Fibroblast of skin of left quadriceps (primary cell): ENCODE measurements at places on chromosomes 13 and 19.
A peak's percentile ranks its signal among the peaks of the same experiment; 100 is the strongest.

GRCh38 chr13:68588623-68589022 is 1358.5 kb upstream of the PCDH9 start:
- DNase-seq = no peak

- DNase-seq = no peak
These were observed 8.3 kb downstream of the PGLYRP1 start for GRCh38 chr19:46014534-46014933.

DNA sequence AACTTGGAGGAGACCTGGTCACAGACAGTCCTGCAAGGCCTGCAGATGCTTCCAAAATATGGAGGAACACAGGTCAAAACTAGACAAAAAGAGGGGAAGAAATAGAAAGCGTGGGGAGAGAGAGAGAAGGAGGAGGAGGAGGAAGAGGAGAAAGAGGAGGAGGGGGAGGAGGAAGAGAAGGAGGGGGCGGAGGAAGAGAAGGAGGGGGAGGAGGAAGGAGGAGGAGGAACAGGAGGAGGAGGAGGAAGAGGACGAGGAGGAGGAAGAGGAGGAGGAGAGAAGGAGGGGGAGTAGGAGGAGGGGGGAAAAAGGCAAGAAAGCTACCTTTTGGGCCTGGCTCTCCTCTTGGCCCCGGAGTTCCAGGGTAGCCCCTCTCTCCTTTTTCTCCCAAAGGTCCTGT is 105.8 kb downstream of the COL4A1 start:
- DNase-seq = no peak

- no peak for DNase-seq
These were observed 2.4 kb upstream of the POU2F2 start for GRCh38 chr19:42134535-42135070.

GRCh38 chr19:19526581-19527370 is 1.9 kb upstream of the YJEFN3 start:
- no peak for DNase-seq

DNA sequence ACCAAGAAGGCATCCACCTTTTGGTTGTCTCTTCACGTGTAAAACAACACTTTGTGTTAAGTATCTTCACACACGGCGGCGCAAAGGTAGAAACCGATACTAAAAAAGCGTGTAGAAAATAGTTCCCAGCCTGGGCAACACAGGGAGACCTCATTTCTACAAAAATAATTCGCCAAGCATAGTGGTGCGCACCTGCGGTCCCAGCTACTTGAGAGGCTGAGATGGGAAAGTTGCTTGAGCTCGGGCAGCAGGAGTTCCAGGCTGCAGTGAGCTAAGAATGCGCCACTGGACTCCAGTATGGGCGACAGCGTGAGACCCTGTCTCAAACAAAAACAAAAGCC is 573 bp upstream of the ERCC5 start:
- DNase-seq = no peak

DNA sequence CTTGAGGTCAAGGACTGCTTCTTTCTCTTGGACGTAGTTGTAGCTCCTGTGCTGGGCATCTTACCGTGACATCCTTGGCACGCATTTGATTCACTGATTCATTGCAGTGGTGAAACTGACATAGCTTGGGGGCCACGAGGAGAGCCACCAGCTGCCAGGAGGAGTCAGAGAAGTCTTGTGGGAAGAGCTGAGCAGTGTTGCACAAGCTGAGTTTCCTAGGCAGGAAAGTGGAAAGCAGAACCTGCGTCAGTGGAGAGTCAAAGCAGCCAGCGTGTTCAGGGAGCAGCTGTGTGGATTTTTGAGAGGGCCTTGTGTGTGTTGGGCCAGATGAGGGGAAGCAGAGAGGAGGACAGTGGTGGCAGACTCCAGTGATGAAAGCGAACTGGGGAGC is 5.3 kb upstream of the GPR183 start:
- DNase-seq = peak; percentile 64

DNA sequence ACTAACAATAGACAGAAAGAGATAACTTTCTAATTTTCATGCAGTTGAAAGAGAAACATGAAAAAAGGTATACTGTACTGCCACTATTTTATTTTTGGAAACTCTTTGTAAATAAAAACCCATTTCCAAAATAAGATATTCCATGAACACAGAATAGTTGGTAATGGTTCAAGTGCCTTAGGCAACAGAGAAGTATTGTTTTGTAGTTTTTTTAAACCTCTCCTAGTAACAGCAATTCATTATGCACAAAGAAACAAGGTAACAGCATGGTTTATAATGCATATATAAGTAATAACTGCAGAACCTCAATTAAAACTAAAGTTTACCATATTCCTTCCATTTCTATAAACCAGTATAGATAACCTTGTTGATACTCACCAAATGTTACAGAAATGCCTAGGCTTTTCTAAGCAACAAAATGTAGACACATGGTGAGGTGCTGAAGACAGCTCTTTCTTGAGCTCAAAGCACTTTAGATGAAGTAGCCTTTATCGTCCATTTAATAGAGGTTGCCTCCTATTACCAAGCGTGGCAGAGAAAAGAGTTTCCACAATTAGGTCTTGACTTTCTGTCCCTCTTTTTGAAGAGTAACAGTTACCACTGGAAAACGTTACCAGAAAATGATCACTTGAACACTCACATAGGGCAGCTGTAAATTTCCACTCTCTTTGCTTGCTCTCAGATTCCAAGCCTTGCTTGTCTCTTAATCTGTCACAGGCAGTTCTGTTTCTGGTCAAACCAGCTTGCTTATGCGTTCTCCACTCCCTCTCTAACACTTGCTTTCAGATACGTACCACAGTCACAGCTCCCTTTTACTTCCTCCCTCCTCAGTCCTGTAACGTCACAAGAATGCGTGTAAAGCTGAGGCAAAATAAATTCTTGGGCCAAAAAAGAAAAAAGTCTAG is 42.9 kb downstream of the CAB39L start:
- DNase-seq = no peak

GRCh38 chr13:43316946-43317353 is 293.6 kb downstream of the DNAJC15 start:
- peak; percentile 54 for DNase-seq
